ENCODE measurements at places on chromosomes 1 and 21.

DNA sequence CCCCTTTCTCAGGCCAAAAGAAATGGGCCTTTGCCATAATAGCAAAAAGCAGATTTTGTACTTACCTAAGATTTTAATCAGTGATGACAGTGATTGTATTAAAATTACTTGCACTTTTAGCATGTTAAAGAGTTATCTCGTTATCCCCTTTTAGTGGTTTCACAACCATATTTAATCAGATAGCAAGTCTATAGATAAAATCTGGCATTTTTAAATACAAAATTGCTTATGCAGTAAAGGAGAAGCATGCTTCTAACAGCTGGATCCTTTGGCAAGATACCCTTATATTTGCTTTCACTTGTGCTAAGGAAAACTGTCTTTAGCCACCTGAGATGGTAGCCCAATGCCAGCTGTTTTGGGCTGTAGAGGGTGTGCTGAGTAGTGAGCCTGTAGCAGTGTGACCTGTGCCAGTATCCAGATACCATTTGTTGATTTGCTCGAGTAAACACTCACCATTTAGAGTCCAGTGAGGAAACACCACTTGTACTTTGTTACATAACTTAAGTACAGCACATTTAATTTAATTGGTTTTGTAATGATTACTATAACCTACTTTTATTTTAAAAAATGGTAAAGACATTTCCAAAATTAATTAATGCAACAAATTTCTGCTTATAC lies 314.4 kb upstream of the ZP4 start:
- DNase-seq = no peak

- DNase-seq = peak; percentile 93
These were observed at the start of gene LIX1L for GRCh38 chr1:145957443-145958319. LIX1L (minus strand) TSS chr1:145958017; CDS start chr1:145957927, 90 bp downstream.

- DNase-seq = no peak
These were observed 63.8 kb downstream of the LMO4 start for GRCh38 chr1:87392248-87393192.

DNA sequence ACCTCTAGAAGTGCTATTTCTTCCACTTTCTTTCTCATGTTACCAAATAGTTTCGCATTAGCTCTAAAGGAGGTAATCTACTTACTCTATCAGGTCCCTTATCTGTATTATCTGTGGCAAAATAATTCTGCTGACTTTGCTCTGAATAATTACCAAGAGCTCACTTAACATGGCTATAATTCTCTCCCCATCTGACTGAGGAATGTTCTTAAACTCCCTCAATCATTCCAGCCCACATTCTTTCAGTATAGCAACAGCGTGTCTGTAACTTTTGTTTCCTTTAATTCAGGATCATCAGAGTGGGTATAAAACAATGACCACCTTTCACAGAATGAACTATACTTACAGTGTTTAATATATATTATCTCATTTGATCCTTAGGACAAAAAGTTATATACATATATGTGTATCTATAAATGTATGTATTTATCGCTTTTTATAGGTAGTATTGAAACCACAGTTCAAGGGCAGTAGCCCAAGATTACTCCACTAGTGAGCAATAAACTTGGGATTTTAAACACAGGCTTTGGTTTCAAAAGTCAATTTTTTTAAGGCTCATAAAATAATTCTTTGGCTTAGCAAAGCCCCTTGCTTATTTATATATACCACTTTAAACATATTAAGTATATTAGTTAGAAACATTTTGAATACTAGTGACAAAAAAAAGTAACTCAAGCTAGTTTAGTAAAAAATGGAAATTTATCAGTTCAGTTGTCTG lies 36.1 kb upstream of the ST6GALNAC3 start:
- no peak for DNase-seq

DNA sequence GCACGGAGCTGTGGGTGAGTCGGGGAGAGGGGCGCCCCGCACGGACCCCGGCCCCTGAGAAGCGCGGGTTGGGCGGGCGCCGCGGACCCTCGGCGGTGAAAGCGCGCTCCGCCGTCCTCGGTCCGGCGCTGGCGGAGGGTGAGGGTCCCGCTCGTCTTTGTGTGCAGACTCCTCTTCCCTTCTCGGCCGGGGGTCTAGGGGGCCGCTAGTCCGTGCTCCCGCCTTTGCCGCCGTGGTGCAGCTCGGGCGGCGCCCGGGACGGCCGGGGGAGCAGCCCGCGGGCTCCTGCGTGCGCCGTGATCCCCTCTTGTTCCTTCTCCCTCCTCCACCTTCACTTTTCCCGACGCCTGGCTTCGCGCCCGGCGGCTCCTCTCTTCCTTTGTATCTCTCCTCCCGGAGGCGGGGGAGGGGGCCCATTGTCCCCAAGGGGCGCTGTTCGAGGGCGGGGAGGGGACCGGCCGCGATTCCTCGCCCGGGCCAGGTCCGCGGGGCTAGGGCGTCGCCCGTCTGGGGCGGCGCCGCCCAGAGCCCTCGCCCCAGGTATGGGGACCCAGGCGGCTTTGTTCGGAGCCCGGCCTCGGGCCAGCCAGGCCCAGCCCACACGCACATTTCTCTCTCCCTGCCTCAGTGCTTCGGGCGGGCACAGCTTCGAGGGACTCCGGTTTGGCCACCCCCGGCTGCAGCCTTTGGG lies 519 bp downstream of the FNBP1L start:
- DNase-seq = no peak

DNA sequence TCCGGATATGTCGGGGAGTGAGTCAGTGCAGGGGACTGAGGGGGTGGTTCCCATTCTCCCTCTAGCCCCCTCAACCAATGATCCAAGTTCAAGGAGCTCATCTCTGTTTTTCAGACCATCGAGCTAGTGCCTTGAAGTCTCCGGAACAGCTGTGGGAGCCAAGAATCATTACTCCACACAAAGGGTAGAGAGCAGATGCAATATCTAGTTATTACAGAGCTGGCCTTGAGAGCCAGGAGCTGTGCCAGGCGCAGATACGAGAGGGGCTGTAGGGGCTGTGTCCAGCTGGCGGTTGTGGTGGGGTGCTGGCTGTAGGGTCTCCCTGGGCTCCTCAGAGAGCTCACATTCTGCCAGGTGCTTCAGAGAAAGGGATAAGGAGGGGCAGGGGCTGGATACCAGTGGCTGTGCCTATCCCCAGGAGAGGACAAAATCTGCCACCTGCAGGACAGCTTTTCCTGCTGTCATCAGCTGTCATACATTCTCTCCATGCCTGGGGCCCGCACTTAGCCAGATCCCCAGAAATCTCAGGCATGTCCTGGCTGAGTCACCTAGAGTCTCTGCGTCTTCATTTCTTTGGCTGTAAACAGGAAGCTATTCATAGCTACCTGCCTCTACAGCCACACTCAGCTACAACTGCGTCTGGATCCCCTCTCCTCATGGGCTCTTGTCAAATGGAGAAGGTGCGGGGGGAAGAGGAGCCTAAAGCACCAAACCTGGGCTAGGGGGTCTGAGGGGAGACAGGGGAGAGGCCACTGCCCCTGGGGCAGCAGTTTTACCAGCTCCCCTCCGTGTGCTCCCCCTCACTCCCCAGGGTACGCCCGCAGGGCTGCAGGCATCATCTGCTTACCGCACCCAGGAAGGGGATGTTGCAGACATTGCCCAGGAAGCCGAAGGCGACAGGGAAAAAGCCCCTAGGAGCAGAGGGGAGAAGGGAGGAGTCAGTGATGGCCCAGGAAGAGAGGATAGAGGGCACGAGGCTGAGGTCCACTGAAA lies 2.4 kb upstream of the KISS1 start:
- no peak for DNase-seq

- DNase-seq = no peak
These were observed 17.2 kb upstream of the FABP3 start for GRCh38 chr1:31390071-31390470.

GRCh38 chr1:88302843-88303486 lies 381.1 kb upstream of the PKN2 start:
- DNase-seq = no peak

DNA sequence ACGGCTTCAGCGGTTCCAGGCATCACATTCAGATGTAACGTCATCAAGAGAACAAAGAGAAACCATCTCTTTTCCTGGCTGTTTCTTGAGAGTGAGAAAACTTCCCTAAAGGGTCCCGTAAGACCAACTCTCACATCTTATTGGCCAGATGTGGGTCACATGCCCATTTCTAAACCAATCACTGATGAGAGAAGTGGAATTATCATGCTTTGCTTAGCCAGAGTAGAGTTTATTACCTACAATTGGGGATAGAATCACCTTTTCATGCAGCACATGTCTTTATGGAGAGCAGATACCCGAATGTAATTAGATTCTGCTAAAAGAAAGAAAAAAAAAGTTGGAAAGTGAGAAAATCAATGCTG lies 54.4 kb downstream of the LYPLAL1 start:
- DNase-seq = no peak

DNA sequence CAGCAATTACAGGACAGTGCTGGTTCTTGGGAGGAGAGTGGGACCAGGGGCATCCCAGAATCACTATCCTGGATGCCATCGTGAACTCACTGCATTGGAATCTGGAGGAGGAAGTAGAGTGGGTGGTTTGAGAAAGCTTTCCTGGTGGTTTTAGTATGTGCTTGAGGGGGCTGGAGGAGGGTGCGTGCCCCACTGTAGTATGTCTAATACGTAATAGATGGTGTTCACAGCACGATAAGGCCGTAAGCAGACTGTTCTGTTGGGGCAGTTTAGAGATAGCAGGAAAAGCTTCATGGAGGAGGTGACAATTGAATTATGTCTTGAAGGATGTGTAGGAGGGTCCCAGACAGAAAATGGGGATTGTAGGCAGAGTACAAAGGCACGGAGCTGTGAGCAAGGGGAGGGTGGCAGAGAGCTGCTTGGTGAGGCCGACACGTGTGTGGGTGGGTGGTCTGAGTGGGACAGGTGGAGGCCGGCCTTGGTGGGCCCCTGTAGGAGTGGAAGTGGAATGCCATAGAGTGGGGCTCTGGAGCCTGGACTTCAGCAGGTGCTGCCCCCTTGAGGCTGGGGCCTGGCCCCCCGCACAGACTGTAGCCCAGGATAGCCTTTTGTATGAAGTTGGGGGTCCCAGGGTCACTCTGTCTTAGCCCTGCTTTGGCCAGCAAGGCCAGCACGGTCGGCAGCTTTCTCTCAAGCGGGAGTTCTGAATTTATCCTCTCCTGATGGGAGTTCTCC lies 37.0 kb downstream of the IL6R start:
- DNase-seq = no peak

DNA sequence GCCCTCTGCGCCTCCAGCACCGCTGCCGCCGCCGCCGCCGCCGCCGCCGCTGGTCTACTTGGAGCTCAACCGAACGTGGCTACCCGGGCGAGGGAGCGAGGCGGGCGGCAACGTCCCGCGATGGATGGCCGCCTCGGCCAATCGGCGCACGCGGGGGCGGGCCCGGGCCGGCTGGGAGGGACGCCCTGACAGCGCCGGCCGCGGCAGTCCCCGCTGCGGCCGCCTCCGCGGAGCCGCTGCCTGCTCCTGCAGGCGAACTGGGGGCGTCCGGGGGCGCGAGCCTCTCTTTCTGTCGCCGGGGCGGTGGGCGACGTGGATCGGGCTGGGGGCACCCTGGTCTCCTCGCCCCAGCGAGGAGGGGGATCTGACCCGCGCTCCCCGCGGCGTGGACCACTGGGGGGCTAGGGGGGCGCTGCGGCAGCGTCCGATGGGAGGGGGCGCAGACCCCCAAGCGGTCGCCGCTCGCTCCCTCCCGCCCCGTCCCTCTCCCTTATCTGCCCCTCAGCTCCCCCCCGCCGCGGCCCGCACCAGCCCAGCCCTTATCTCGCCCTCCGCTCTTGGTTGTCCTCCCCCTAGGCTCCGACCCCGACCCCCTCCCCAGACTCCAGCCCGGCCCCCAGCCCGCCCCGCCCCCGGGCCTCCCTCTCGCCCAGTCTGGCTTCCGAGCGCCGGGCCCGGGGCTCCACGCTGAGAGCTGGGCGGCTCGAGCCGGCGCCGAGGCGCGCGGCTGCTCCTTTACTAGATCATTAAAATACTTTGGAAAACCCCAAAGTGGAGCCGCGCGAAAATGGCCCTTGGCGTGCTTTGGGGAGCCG lies at the start of gene SSBP3:
Gene SSBP3, minus strand, starts transcription at position 56 of the 815 bp plus-strand sequence.
- DNase-seq = peak; percentile 85

GRCh38 chr1:208089761-208090370 lies 154.3 kb downstream of the PLXNA2 start:
- DNase-seq = no peak

GRCh38 chr1:89259283-89259971 lies 13.2 kb downstream of the GBP5 start:
- DNase-seq = no peak

- DNase-seq = no peak
These were observed 173.7 kb upstream of the CAMK1G start for GRCh38 chr1:209409780-209410179.

- DNase-seq = no peak
These were observed 12.9 kb downstream of the COA6 start for GRCh38 chr1:234386122-234386521.

DNA sequence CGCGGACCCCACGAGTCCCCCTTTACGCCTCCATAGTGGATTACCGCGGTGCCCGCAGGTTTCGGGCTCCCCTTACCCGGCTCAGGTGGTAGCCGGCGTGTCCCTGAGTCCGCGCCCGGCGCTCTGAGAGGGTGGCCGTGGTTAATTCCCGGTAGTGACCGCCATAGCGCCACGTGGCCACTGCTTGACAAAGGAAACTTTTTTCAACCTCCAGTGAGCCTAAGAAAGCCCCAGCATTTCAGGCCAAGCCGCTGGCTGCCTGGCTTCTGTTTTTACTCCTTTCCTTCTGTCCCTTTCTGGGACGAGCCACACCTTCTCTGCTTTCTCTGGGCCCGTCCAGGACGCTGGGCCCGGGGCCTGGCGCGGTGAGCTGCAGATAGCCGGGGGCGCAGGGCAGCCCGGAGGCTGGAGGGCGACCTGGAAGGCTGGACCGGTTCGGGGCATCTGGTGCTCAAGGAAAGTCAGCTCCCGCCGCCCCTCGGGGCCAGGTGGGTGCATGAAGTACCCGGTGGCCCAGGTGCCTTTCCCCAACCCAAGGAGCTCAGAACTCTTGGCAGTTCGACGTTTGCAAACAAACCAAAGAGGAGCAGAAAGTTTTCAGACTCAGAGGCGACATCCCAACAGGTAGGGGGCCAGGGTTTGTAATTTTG lies 540 bp upstream of the C1orf198 start:
- DNase-seq = no peak

DNA sequence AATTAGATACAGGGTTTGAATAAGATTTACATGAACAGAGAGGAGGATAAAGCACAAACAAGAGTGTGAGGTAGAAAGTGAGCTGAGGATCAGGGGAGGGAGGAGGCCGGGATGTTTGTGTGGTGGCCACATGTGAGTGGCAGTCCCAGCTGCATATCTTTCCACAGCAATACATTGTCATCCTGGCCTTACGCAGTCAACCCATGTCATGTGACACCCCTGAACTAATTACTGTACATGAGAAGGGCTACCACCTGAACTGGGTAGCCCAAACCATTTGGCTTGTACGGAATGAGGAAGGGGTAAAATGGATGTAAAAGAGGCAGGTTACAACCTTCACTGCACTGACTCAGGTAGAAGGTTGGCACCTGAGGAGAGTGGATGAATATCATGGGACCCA lies 4.2 kb downstream of the SLAMF7 start:
- no peak for DNase-seq

- DNase-seq = no peak
These were observed 106.6 kb upstream of the IFFO2 start for GRCh38 chr1:19063122-19063521.

DNA sequence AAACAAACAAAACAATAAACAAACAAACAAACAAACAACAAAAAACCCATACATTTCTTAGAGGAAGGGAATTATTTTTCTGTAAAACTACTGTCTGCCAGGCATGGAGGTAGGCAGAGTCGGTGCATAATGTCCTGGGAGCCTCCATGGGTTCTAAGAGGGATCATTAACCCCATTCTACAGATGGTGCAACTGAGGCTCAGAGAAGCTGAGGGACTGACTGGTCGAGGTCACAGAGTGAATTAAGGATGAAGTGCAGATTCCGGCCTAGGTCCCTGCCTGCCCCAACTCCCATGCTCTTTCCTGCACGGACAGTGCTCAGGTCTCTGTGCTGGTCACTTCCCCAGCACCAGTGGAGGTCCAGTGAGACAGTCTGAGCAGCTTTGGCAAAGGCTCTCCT lies 15.8 kb upstream of the WNT4 start:
- no peak for DNase-seq

Data from T-helper 2 cell (primary cell).